ENCODE measurements at places on chromosomes 3 and 15. TPM values are rescaled to one million over a fixed set of nuclear protein-coding genes. Genes with fewer than 3 reads are reported as not detected.
A peak's percentile ranks its signal among the peaks of the same experiment; 100 is the strongest.

- no peak for DNase-seq
Measured at GRCh38 chr3:61575893-61576292, 14.5 kb downstream of the PTPRG start.

GRCh38 chr3:126816986-126817777 lies 113.1 kb downstream of the CHCHD6 start:
- no peak for DNase-seq

- DNase-seq, result peak; percentile 58
Measured at GRCh38 chr3:169575381-169575780, 88.1 kb downstream of the MECOM start.

DNA sequence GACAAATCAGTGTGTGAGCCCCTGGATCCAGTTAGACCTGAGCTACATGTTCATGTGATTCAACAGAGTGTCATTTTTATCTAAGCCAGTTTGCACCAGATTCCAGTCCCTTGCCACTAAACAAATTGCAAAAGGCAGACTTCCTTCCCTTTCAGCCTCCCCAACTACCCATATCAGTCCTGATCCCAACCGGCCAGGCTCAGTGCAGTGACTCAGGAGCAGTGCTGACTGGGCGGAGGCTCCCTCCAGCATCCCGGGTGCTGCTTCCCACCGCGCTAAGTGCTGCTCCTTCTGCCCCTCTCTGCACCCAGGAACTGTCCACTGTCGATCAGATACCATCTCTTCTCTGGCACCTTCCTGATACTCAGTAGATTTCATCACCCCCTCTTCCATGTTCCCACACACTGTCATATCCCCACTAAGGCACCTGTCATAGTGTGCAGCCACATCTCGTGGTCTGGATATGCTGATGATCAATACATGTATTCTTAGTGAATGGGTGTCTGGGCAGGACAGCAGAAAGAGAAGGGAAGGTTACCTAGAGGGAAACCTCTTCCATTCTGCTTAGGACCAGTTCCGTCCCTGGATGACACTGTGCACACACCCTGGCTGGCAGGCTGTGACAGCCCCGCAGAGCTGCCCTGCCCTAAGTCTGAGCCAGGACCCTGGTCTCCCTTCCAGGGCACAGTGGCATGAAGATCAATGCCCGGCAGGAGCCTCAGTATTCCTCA lies 108.8 kb upstream of the RAD18 start:
- DNase-seq, result no peak

DNA sequence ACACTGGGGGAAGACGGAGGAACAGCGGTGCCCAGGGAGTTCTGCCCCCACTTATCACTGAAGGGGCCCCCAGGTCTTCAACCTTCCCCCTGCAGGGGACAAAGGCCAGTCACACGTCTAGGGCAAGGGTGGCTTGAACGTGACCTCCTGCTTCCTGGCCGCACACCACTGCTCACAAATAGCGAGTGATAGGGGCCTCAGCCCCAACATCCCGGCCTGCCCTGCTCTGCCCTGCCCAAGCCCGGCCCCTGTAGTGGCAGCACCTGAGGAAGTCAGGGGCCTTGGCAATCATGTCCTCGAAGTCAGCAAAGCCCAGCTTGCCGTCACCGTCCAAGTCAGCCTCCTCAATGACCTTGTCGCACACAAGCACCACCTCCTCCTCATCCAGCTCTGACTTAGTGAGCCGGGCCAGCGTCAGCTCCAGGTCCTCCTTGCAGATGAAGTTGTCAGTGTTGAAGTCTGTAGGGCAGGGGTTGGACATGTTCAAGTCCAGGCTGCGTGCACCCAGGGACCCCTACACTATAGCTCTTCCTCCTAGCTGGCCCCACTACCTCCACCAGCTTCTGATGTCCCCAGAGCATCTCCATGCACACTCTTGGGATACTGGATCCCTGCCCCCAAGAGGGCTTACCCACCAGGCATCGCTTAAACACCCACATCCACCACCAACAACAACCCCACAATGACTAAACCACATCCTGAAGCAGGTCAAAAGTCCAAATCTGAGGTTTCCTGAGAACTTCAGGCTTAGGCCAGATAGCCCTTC lies 13.3 kb downstream of the SH2D7 start:
- DNase-seq, result peak; percentile 14

SELENOK gene
- total RNA-seq, result 99.9 TPM

- peak; percentile 54 for DNase-seq
Measured at GRCh38 chr3:139937674-139938279, 2.8 kb downstream of the CLSTN2 start.

- peak; percentile 23 for DNase-seq
Measured at GRCh38 chr3:134795746-134796280, 753 bp downstream of the EPHB1 start.

- DNase-seq, result no peak
Measured at GRCh38 chr3:194773771-194774455, 88.2 kb downstream of the FAM43A start.

- DNase-seq, result no peak
Measured at GRCh38 chr3:50173685-50174516, 17.5 kb upstream of the GNAT1 start.

GRCh38 chr3:102181175-102181920 lies 253.5 kb upstream of the ZPLD1 start:
- DNase-seq, result no peak

THAP10 gene
- 3.6 TPM for total RNA-seq

DNA sequence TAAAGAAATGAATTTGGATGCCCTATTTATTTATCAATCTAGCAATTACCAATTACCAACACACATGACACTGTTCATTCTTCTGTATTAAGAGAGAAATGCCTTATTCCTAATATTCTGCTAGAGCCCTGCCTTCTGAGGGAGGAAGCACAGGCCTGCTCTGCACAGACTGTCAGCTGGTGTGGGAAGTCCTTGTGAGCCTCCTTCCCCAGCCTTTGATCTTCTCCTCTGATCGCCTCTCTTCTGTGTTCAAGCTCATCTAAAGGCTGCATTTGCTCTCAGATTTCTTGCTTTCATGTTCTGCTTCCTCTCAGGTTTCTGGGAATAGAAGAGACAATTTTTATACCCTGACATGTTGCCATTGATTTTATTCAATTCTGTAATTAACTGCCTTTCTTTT lies 290.6 kb upstream of the UMPS start:
- no peak for DNase-seq

DNA sequence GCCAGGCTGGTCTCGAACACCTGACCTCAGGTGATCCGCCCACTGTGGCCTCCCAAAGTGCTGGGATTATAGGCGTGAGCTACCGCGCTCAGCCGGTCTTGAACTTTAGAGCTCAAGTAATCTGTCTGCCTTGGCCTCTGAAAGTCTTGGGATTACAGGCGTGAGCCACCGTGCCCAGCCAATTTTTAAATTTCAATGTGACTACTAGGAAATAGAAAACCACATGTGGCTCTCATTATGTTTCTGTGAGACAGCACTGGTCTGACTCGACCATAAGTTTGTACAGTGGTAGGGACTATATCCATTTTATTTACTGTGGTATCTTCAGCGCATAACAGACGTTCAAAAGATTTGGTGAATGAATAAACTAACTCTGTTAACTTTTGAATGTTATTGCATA lies 9.1 kb downstream of the ZFAND6 start:
- DNase-seq, result no peak

C3orf20 gene
- 0.10 TPM for total RNA-seq

- peak; percentile 44 for DNase-seq
Measured at GRCh38 chr3:116339441-116340028, 105.8 kb downstream of the LSAMP start.

DNA sequence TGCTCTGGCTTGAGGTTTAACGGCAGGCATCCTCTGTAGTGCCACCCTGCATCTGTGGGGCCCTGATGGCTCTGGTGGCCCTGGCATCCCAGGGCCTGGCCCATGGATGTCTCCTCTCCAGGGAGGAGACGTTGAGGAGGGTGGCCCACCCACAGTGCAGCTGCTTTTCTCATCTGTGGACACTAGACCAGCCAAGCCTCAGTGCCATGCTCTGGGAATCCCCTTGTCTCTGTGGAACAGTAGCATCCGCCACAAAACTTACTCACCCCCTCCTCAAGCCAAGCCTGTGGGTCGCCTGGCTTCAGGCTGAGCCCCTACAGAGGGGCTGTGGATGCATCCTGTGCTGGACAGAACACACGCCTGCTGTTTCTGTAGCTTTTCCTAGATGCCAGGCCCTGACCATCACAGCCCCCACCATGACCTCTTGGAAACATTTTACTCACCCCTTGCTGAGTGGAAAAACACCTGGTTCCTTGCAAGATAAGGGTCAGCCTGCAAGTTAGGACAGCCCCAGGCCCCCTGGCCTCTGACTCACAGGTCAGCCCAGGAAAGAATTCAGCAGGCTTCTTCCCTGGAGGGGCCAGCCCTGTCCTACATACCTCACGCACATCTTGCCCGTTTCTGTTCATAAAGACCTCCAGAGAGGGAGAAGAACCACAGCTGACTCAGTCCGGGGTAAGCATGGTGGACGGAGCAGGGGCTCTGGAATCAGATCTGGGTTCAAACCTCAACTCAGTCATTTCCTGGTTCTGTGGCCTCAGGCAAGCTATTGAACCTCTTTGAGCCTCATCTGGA lies 19.0 kb downstream of the PAK6 start:
- no peak for DNase-seq

CHRNB4 gene
- total RNA-seq, result 0.13 TPM

CCRL2 gene
- 2.1 TPM for total RNA-seq

SLC6A1 gene
- total RNA-seq, result 1.1 TPM

RASL12 gene
- 53.3 TPM for total RNA-seq

DNA sequence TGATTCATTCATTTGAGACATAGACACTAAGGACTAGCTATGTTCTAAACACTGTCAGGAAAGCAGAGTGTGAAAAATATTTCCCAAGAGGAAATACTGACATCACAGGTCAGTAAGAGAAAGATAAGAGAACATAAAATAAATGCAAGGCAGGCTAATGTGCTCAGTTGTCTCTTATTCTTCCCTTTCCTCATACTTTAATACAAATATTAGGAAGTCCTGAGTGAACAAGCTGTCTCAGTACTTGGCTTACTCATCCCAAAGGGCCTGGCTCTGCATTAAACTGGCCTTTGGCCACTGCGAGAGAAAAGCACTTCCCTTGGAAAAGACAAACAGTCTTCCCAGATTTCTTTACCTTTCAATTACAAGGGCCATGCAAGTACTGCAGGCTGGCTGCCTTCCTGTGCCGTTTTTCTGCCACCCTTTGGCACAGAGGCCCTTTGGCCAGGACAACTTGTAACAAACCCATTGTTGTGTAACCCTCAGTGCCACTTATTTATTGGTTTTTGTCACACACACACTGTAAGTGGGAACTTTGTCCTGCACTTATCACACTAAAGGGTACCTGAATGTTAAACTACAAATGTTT lies 31.7 kb downstream of the EDC3 start:
- peak; percentile 20 for DNase-seq

- no peak for DNase-seq
Measured at GRCh38 chr15:35481064-35481463, 64.9 kb downstream of the DPH6 start.

GRCh38 chr3:66817951-66818557 lies 180.1 kb upstream of the KBTBD8 start:
- no peak for DNase-seq

- DNase-seq, result no peak
Measured at GRCh38 chr3:75101329-75102147, 487.1 kb upstream of the CNTN3 start.

- DNase-seq, result peak; percentile 78
Measured at GRCh38 chr3:52444860-52445793, at the start of gene SEMA3G. Gene SEMA3G (minus strand): TSS chr3:52445103. CDS start chr3:52445027, 76 bp downstream.

- no peak for DNase-seq
Measured at GRCh38 chr15:65177901-65178300, 7.2 kb downstream of the CLPX start.

IL17RD gene
- total RNA-seq, result 3.9 TPM

DNA sequence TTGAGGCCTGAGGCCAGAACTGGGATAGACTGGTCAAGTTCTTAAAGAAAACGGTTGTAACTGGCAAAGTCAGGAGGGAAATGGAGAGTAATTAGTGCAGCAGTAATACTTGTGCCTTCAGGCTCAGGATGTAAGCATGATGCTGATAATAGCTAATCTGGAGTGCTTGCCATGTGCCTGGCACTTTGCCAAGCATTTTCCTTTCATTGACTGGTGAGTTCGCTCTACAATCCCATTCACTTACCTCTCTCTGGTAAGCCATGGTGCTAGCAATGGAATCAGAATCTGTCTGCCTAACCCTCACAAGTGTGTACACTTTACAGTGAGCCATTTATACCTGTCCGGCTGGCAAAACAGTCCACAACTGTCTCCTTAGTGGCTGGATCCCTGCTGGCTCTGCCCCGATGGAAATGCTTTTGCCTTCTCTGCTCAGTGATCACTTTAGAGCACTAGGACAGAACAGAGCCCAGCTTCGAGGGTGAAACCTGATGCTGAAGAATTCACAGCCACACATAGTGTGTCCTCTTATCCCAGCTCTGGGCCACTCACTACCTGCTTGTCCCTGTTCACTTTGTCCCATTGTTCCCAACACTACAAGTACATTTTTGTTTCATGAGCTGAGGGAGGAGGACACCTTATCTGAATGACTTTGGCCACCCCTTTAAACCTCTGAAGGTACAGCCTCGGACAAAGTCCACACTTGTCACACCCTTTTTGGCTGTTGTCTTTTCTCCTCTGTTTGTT lies 10.3 kb downstream of the CHP1 start:
- peak; percentile 47 for DNase-seq

DNA sequence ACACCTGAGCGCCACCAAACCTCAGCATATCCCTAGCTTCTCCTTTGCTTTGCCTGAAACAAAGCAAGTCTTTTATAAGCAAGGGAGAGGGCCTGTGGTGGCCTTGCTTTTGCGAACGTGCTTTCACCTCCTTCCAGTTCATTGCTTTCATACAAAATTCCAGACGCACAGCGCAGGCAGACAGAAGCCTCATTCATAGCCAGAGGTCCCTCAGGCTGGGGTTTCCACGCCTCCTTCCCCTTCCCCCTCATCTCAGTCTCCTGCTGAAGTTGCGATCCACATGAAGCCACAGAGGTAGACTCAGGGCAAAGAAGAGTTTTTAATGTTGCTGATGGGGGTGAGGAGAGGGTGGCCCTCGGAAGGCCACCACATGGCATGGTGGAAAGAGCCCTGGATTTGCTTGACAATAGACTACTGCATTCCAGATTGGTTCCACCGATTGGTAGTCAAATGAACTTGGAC lies 59.4 kb upstream of the FLNB start:
- no peak for DNase-seq

VGLL4 gene
- total RNA-seq, result 28.6 TPM

ARHGAP11A gene
- total RNA-seq, result 2.6 TPM

GRCh38 chr3:11282250-11283138 lies 10.3 kb downstream of the ATG7 start:
- DNase-seq, result no peak

NLGN1 gene
- total RNA-seq, result 2.2 TPM

DNA sequence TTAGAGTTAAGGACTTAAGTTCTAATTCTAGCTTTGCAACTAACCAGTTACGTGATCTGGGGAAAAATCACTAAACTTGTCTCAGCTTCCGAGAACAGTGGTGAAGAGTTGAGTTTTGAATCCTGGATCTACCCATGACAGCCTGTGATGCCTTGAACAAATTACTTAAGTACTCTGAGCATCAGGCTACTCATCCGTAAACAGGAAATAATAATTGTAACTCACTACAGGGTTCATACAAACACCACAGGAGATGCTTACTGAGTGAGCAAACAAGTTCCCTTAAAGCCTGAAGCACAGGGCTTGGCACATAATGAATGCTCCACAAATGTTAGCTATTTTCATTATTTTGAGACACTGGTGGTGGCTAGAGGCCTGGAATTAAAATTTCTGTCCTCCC lies 158.8 kb downstream of the ERC2 start:
- no peak for DNase-seq

TTLL13 gene
- total RNA-seq, result not detected

- no peak for DNase-seq
Measured at GRCh38 chr15:31228011-31228484, 98.6 kb upstream of the KLF13 start.

Measured in left cardiac atrium (tissue), 4 donors.